ENCODE measurements at places on chromosomes 2 and 18.

GRCh38 chr2:99821572-99821971, 320.8 kb downstream of the AFF3 start:
- no peak for DNase-seq

DNA sequence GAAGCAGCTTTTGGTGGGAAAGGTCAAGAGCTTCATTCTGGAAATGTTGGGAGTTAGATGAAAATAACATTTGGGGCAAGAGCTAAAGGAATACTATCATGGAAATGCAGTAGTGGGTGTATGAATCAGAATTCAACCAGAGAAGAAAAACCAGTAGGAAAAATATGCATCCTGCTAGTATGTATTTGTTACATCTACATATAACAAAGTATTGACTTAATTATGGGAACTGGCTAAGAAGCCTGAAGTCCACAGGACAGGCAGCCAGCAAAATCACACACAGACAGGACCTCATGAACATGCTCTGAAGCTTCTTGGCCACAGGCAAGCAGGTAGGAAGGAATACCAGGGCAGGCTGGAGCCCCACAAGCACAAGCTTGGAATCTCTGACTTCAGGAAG, 185.8 kb downstream of the FBXO15 start:
- DNase-seq, result no peak

GRCh38 chr2:232228971-232229894, 149.3 kb upstream of the ALPP start:
- DNase-seq, result no peak

DNA sequence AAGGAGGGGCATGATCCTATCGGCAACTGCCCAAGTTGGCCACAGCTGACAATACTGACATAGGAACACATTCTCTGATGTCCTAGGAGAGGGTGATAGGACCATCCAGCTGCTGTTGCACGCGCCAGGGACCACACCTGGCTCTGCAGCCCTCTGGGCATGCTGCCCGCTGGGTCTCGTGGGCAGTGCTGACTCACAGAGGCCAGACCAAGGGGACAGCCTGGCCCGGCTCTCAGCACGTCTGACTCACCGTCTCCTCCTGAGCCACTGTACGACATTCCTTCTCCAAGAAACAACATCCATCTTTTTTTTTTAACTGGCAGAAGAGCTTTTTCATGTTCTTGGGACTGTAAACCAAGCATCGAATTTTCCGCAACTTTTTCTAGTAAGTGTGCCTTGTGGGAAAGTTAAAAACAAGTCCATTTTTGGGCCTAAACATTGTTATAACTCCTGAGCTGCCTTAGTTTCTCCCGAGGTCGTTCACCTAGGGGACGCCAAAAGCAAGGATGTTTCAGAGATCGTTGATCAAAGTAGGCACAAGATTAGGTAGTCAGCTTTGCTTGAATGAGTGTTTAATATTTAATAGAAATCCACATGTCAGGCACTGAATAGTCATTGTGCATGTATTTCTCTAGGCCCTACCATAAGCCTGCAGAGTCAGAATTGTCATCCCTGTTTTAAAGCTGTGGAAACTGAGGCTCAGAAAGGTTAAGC, 100.3 kb downstream of the TTC32 start:
- DNase-seq, result no peak

- DNase-seq, result no peak
Measured at GRCh38 chr2:143706354-143706753, 577.1 kb downstream of the ARHGAP15 start.

DNA sequence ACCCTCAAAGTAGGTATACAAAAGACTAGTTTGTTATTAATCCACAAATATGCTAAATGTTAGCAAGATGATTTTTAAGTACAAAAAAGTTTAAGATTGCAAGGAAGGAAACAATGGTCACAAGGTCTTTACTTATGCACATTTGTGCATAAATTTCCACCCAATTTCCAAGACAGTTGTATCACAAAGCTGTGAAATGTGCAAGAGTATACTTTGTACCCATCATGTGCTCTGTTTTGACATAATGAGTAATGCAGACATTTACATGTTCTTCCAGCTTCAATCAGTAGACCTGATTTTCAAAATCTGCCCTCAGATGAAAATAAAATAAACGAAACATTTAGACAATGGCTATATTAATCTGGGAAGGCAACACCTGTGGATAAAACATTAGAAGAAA, 27.0 kb downstream of the SLC5A7 start:
- DNase-seq, result no peak

GRCh38 chr2:109407276-109408042, 206.3 kb downstream of the SEPTIN10 start:
- DNase-seq, result no peak

DNA sequence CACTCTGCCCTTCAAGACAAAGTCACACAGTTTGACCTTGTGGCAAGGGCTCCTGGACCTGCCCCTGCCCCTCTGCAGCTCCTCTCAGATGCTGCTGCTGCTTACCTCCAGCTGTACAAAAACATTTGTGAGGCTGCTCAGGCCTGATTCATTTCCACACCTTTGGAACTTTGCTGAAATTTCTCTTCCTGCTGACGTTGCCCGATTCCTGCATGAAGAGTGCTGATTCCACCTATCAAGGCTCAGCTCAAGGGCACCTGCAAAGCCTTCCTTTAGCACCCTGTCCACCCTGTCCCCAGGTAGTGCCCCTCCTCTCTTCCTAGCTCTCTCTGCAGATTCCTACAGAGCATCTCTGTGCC, 738.3 kb upstream of the HS6ST1 start:
- DNase-seq, result no peak

DNA sequence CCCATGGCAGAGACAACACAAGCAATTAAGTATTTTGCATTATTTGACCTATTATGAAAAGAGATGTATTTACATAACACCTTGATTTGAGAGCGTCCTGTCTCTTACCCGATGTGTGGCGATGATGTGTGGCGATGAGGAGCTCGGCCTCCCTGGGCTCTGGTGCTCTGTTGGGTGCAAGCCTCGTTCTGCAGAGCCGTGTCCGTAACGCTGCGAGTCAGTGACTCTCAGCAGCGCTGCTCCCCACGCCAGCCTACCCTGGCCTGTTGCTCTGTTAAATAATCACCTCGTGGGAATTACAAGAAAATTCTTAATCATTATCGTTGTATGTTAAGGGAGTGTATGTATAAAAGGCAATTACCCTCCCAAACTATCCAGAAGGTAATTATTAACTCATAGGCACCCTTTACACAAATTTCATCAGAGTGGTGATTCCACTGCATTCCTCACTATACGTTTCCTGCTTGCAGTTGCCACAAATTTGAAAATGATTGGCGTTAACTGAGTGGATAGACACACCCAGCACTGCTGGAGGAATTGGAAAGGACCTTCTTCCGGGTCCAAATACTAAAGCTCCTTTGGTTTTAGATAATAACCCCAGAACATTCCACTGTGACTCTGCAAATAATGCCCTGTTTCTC, 52.0 kb upstream of the NFATC1 start:
- DNase-seq, result no peak

DNA sequence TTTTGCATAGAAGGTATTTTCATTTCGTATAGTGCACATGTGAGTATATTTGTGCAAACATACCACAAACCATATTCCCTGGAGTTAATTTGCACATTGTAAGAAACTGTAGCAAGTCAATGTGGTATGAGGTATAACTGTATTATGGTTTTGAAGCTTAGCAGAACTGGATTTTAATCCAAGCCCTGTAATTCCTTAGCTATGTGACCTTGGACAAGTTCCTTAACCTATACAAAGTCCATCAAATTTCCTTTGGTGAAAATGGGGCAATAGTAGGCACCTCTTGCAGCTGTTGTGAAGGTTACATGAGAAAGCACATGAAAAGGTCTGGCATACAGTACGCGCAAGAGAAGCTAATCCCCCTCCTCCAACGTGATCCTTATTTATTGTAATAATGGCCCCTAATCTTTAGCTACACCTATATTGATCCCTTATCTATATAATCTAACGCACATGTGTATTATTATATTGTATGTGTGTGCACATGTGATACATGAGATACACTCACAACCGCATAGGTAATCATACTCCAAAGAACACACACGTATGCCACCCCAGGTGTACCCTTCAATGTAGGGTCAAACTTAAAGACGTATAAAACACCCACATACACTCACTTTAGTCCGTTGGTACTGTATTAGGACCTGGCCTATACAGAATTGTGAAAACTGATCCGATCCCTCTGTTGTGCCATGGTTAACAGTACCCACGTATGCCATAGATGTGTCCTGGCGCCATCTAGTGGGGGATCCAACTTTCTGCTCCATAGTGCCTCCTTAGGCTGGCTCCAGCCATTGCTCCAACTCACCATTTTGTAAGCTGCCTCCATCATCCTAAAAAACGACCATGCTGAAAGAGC, 402.9 kb upstream of the SLC14A2 start:
- peak; percentile 83 for DNase-seq

- DNase-seq, result no peak
Measured at GRCh38 chr2:180716186-180717180, 263.9 kb upstream of the UBE2E3 start.

GRCh38 chr2:229752970-229753729, 38.8 kb upstream of the DNER start:
- no peak for DNase-seq

GRCh38 chr2:226798422-226799210, 1.0 kb downstream of the IRS1 start:
- peak; percentile 37 for DNase-seq

GRCh38 chr18:42477267-42477666, 522.2 kb downstream of the PIK3C3 start:
- no peak for DNase-seq

- DNase-seq, result peak; percentile 50
Measured at GRCh38 chr18:37484983-37485834, 80.4 kb downstream of the CELF4 start.

- no peak for DNase-seq
Measured at GRCh38 chr18:47557160-47557559, 305.7 kb upstream of the SKOR2 start.

DNA sequence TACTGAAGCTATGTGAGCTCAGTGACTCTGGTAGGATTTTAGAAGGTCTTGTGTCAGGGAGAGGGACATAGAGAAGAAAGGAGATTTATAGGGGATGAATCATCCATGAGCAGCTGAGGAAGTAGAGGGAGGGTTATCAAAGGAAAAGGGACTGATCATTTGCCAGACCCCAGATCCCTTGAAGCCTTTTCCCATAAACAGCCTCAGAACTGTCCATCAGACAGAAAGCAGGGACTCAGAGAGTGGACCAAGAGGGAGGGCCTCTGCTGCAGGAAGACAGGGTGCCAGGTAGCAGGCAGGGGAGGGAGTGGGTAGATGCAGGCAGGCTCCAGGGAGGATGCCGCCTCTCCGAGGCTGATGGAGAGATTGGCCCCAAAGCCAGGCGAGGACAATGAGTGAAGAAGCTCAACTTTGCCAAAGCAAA, 133.9 kb downstream of the TNS1 start:
- DNase-seq, result no peak
